Globus pallidus (tissue), 1 donor: ENCODE measurements at places on chromosomes 11 and 22.

DNA sequence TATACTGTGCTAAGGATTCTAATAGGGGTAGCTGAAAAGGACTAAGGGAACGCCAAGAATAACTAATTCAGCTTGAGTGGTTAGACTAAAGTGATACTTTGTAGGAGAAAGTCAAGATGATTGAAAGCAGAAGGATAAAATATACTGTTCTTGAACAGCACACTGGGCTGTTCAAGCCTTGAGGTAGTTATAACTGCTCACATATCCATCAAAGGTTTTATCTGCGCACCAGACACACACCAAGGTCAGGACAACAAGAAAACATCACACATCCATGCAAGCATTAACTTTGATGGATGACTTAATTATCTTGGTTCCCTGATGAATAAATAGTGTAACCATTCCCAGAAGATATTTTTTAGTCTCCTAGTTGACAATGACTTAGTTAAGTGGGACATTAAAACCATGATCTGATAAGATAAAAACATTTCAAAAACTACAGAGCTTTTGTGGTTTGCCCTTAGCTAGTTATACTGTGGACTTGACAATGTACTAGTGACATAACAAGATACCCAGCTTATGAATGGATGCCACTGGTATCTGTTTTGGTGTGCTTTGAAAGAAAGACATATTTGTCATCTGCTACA lies 728.9 kb downstream of the JRKL start:
- DNase-seq = no peak

GRCh38 chr11:75715688-75716087 lies 1.9 kb upstream of the MOGAT2 start:
- no peak for DNase-seq

DNA sequence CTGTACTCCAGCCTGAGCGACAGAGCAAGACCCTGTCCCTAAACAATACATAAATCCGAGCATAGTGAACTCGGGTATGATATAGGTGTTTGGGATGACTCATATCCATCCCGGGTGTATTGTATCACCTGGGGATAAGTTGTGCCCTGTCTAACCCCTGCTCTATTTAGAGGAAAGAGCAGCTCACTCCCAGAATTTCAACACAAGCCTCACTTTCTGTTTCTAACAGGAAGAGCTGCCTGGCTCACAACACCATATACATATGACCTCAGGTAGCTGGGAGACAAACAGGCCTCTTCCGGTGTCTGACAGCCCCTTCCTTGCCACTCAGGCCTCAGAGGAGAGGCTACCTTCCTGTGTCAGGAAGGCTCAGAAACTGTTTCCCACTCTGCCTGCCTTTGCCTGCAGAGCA lies 9.9 kb upstream of the MICALL1 start:
- DNase-seq = no peak

DNA sequence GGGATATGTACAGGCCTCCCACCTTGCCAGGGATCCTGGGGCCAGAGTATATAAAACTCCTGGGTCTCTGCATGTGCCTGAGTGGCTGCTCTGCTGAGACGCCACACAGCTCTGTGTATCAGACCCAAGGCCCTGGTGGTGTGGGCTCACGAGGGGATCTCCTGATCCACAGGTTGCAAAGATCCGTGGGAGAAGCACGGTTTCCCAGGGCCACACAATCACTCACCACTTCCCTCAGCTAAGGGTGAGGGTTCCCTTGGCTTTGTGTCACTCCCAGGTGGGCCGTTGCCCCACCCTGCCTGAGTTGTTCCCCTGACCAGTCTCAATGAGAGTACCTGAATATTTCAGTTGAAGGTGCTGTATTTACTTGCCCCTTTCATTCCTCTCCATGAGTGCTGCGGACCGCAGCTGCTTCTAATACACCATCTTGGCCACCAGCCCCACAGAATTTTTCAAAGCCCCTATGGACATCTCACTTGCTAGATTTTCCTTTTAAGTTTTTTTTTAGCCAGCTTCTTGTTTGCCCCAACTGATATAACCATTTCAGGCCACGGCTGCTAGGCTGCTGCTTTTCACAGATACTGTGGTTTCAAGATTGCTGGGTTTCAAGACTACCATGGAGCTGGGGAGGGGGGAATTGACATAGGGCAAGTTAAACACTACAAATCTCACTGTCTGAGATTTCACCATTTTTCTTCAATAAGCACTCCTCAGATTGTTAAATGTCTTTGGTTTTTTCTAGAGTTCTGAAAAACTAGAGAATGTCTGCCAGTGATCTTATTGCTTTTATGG lies 13.7 kb upstream of the DEPDC7 start:
- no peak for DNase-seq

- no peak for DNase-seq
Measured at GRCh38 chr11:108983636-108984420, 319.0 kb downstream of the DDX10 start.

- DNase-seq = no peak
Measured at GRCh38 chr11:62145261-62145871, 21.6 kb downstream of the INCENP start.

GRCh38 chr11:27619763-27620335 lies 80.4 kb downstream of the BDNF start:
- DNase-seq = no peak

DNA sequence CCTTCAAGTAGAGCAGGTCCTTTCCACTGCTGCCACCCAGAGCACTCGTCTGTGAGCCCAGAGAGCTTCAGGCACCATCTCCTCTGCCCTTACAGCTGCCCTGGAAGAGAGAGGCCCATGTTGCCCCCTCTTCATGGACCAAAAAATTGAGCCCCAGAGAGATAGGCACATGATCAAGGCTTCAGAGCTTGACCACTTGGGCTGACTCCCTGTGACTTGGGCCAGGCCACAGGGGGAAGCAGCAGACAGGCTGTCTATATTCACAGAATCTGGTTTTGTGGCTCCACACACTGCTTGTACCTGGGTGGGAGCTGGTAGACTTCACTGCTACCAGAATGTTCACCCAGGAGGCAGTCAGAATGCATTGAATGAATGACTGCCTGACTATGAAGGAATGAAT lies 58.2 kb downstream of the SMIM38 start:
- DNase-seq = no peak

DNA sequence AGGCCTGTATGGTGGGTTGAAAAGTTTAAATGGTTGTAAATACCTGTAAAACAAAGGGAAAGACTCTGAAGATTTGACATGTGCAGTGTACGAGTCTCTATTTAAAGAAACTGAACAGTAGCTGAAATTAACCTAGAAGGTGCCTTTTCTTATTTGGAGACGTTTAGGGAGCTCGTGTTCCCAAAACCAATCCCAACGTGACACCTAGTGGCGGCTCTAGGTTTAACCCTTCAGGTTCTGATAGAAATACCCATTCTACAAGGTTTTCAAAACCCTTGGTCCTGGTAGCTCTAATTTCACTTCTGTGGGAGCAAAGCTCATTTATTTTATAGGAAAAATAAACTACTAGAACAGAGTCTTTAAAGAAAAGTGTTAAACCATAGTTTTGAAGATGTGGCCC lies 258.3 kb downstream of the LRRC4C start:
- peak; percentile 33 for DNase-seq

- no peak for DNase-seq
Measured at GRCh38 chr11:69393865-69394233, 87.6 kb upstream of the LINC01488 start.

DNA sequence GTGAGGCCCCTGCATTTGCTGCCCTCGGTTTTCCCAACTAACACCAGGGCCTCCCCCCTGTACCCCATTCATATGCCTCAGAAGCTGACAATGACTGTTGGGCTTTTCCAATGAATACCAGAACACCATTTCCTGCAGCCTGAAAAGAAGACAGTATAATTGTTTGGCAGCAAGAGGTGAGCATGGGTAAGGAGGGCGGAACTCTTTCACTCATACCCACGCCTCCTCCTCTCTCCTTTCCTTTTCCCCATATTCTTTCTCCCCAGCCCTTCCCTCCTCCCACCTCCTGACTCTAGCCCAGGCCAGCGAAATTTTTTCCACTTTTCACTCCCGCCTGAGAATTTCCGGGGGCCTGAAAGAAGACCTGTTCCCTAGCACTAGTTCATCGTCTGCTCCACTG lies 58.0 kb upstream of the CHST1 start:
- DNase-seq = no peak

GRCh38 chr11:130031945-130032344 lies 29.3 kb upstream of the PRDM10 start:
- DNase-seq = no peak
